ENCODE measurements at places on chromosomes 2 and 18. TPM values are rescaled to one million over a fixed set of nuclear protein-coding genes. Genes with fewer than 3 reads are reported as not detected.

The SERPINB4 gene
- not detected for total RNA-seq

- DNase-seq = no peak
Observed at GRCh38 chr2:191246820-191247380, 1.7 kb downstream of the MYO1B start.

The DSEL gene
- 23.3 TPM for total RNA-seq

DNA sequence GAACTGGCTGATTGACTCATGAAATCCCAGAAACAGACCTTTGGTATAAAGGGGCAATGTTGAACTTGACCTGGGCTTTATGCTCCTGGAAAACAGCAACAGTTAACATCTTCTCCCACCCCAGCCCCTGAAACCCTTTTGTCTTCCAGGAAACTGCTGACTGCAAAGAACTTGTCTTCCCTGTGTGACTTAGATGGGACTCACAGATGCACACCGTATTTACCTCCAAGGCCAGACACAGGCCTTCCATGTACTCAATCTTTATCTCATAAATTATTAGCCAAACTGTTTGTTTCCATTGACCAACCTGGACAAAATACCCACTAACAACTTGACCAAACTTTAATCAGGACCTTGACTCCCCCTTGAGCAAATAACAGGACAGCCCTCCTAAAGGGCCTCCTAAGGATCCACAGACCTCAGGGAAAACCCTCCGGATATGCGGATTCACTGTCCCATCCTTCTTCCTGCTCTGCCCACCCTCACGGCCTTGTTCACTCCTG is 36.3 kb downstream of the PIEZO2 start:
- no peak for DNase-seq

DNA sequence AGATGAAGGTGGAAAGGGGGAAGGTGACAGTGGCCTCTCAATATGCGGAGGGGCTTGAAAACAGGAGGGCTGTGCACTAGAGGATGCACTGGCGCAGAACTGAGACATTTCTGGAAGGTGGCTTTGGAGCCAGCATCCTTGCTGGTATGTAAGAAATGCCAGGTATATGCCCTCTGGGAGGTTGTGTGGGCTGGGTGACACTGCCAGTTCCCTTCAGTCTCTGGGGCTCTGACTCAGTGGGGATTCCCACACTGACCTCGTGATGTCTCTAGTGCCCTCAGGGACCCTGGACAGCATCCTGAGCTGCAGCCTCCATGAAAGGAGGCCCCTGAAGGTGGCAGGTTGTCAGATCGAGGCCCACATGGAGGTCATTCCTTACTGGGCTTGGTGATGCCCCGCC is 74.0 kb downstream of the AGAP1 start:
- DNase-seq = no peak

The KCNG2 gene
- 0.58 TPM for total RNA-seq

The ANKRD36B gene
- 79.2 TPM for total RNA-seq

DNA sequence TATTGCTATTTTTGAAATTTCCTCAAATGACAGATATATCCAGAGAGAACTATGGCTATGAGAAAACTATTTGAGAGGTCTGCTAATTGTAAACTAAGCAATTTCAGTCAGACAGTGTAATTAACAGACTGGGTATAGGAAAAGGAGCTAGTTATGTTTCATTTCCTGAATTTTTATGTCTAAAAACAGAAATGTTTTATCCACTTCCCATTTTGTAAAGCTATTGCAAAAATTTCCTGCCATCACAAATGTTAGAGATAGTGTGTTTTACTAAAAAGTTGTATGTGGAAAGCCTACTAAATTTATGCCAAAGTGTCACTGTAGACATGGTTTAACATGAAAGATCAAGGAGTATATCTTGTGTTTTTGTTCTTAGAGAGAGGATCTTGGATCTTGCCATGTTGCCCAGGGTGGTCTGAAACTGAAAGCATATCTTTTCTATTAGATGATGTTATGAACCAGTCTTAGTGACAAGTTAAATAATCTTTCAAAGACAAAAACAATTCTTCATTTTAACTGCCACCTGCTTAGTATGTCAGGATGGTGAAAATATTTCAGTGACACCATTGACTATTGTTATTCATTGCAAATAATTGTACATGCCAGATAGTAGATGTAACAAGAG is 40.5 kb upstream of the ITPRID2 start:
- DNase-seq = no peak

The CCDC102B gene
- 23.0 TPM for total RNA-seq

Measured in dorsolateral prefrontal cortex (tissue), 122 donors.